Activated T-helper 1 cell treated with anti-CD3 and anti-CD28 coated beads, Interleukin-2, amount 50 U/mL, for 16 hours (primary cell): ENCODE measurements at places on chromosomes 2 and 18.

DNA sequence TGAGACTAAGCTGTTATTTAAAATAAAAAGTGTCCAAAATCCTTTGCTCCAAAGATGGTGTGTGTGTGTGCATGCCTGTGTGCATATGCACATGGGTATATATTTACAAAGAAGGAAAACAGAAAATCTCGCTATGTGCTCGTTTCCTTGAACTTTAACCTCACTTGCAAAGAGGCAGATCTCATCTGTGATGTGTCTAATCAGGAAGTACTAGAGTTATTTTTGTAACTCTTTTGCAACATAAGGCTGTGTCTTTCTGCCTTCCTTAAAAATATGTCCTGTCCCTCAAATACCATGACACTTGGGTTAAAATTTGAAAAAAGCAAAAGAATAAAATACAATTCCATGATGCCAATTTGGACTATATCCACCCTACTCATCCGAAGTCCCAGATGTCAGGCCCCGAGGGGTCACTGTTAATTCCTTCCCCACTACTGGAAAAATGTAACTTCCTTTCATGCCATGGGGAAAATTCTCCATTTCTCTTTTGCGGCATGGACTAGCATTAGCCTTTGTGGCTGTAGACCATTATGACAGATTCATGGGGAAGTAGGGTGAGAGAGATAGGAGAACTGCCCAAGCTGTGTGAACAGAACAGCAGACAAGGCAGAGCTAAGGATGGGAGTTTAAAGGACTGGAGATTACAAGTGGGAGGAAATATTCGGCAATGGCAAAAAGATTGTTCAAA lies 191.3 kb downstream of the MYO1B start:
- DNase-seq, result no peak

- DNase-seq, result no peak
Observed at GRCh38 chr2:159243529-159243928, 43.0 kb downstream of the WDSUB1 start.

DNA sequence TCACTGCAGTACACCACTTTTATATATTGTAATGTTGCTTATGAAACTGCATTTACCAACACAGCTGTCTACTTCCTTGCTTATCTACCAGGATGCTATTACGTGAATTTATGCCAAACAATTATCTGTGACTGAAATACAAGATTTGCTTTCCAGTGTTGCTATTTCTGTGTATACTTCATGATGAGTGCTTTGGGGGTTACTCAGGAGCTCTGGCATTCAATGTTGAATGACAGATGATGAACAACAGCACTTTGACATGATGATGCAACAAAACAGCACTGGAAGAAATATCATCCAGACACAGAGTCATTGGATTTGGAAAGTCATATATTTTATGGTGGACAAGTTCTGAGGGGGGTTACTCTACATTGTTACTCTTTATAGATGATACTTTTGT lies 125.8 kb downstream of the NETO1 start:
- no peak for DNase-seq

- no peak for DNase-seq
Observed at GRCh38 chr2:13758412-13758811, 874.1 kb upstream of the LRATD1 start.

DNA sequence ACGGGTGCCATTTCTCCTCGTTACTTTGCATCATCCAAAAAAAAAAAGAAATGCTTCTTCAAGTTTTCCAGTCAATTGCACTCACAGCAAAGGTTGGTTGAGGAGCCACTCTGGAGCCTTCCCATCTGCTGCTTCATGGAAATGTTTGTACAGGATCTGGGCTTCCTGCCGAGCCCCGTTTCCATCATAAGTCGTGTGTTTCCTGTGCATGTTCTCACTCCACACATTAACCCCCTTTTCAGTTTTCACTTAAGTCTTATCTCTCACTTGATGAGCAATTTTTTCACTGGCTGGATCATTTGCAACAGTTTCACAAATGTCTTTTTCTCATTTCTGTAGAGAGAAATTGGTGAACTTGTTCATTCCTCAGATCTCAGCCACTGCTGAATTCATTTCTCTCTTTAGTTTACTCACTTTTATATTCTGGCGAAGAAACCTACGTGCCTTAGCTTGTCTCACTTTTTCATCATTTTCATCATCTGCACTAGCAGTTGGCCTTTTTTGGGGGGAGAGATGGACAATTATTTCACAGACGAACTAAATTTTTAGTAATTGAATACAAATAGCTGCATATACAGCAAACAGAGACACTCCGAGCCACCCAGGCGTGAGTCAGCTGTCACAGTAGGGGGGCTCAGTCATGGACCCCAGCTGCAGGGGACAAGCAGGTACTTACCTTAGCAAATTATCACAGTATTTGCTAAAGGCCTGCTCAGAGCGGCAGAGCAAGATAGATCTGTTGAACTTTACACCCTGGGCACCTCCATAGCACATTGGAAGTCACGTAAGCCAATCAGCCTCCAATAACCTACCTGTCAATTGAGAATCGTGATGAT lies 750.8 kb upstream of the ID2 start:
- no peak for DNase-seq

GRCh38 chr18:33444709-33445108 lies 4.2 kb upstream of the CCDC178 start:
- DNase-seq, result no peak

- DNase-seq, result no peak
Observed at GRCh38 chr2:186456941-186457340, 29.1 kb upstream of the ZC3H15 start.

- DNase-seq, result peak; percentile 32
Observed at GRCh38 chr2:11829324-11829946, 83.0 kb downstream of the LPIN1 start.

- DNase-seq, result no peak
Observed at GRCh38 chr2:204900910-204901309, 355.6 kb downstream of the PARD3B start.

DNA sequence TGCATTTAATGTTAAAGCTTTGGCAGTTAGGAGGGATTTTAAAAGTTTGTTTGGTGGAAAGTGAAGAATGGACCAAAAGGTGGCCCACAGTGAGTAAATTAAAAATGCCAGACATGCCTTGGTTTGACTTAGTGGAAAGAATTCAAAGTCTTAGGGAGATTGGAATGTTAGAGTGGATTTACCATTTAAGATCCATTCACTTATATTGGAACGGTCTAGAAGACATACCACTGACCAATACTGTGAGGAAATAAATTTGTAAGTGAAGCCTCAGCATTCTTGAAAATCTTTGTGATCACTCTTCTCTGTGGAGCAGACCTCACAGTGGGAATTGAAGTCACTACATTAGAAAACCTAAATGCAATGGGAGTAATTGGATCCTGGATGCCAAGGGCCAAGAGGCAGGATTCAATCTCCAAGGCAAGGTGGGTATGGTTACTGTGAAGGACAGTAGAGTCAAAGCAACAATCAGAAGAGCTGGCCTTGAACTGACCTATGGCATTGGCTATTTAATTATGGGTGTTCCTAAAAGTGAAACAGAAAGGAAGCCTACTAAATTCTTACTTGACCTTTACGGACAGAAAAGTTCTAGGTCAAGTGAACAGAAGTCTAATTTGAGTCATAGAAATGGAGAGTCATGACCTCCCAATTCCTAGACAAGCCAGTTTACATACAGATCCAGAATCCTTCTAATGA lies 40.2 kb upstream of the VRK2 start:
- DNase-seq, result no peak

DNA sequence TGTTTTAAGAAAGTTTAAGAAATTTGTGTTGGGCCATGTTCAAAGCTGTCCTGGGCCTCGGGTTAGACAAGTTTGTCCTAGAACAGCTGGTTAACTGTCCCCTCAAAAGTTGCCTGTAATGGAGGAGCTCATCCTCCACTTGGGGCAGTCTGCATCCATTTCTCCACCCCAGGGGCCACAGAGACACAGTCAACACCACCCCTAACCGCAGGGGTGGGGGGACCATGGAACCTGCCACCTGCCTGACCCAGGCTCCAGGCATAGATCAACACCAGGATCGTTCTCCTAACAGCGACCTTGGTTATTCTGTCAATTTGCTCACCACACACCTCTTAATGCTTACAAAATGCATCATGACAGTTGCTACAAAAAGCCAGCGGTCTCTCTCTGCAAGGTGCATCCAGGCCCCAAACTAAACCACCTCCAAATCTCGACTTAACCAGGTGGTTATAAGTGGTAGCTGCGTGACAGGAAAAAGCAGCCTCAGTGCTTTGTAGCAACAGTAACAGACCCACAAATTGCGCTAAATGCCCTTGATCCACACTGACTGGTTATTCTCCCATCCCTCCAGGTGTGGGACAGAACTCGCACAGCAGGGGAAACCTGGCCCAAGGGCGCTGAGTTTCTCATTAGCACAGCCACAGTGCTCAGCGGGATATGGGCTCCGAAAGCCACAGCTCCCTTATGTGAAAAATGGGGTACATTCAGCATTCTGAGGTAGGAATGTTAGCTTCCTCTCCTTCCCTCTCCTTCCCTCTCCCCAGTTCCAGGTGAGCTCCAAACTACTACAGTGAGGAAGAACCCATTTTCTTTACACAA lies 48.0 kb downstream of the HDLBP start:
- DNase-seq, result no peak

- DNase-seq, result no peak
Observed at GRCh38 chr18:14970027-14970426, 222.1 kb downstream of the ANKRD30B start.

GRCh38 chr2:216344206-216344949 lies 27.9 kb downstream of the MARCHF4 start:
- DNase-seq, result no peak

DNA sequence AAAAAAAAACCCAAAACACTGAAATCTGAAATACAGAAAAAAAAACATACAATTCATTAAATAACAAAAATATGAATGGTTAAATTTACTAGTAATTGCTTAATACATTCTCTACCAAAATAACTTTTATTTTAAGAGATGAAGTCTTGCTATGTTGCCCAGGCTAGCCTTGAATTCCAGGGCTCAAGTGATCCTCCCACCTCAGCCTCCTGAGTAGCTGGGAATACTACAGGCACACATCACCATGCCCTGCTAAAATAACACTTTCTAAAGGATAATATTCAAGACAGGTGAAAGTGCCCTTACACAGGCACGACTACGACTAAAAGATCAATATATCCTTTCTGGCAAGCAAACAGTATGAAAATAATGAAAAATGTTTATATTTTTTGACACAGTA lies 9.5 kb downstream of the USP34 start:
- no peak for DNase-seq

- DNase-seq, result no peak
Observed at GRCh38 chr2:43387092-43388062, 161.0 kb upstream of the ZFP36L2 start.

DNA sequence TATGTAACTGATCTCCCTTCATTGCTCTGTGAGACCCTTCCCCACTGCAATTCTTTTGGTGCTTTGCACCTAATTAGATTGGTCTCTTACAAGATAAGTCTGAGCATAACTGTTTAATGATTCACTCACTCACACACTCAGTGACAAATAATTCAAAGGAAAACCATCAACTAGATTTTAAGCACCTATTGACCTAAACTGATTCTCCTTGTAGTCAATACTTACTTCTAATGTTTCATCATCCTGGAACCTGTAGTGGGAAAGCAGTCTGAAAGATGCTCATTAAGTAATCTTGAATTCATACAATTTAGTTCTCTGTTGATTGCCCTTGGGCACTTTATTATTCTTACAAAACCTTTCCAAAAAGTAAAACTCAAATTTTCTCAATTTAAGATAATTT lies 74.3 kb upstream of the COL5A2 start:
- no peak for DNase-seq

- peak; percentile 28 for DNase-seq
Observed at GRCh38 chr2:127591221-127591923, 54.6 kb upstream of the GPR17 start.

DNA sequence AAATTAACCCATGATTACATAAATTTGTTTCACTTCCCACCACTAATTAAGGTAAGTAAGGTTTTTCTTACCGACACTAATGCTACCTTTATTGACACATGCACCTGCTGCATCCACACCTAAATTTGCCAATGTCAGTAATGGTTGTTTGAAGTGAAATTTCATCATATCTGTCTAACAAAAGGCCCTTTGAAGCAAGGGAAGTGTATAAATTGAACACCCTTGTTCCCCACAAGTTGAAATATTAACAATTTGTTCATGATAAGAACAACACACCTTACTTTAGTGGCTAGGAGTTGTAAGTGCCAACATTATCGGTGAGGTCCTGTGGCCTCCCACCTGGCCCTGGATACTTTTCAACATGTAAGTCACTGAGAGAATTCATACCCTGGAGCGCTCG lies 116.3 kb upstream of the CDCA7 start:
- no peak for DNase-seq

GRCh38 chr2:51085420-51086068 lies 53.6 kb upstream of the NRXN1 start:
- no peak for DNase-seq

GRCh38 chr18:29586210-29586609 lies 1409.3 kb upstream of the CDH2 start:
- DNase-seq, result no peak

GRCh38 chr2:114550895-114551793 lies 108.7 kb downstream of the DPP10 start:
- DNase-seq, result no peak

GRCh38 chr2:163681745-163682144 lies 54.1 kb downstream of the FIGN start:
- DNase-seq, result no peak

DNA sequence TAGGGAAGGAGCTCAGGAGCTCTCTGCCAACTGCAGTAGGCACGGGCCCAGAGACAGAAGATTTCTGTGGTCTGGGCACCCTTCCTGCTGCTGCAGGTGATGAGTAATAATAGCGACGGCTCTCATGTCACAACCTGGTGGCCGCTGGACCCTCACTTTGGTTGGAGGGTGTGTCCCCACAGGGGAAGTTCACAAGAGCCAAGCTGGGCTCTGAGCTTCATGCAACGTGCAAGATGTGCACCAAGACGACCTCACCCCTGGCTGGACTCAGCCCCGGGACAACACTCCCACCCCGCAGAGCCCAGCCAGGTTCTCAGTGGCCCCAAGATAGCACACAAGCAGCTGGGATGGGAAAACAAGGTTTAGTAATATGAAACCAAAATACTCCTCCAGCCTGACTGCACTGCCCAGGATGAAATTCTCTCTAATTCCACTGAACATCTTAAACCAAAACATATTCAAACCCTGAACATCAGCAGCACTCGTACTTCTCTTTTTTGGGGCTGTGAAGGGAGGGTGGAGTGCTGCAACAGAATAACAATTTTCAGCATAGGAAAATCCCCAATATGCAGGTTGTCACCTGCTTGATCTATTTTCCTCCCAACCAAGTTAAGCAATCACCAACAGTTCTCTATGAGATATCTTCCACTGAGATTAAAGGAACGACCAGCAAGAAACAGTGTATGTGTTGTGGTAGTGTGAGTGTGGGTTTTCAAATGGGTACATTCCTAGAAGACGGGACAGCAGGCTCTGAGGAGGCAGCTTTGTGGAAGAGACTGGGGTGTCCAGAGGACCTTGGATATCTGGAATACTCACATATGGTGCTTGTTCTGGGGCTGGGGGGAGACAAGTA lies 26.5 kb downstream of the BCL2 start:
- DNase-seq, result no peak

- no peak for DNase-seq
Observed at GRCh38 chr2:111535404-111535803, 348.6 kb downstream of the ANAPC1 start.

GRCh38 chr2:37005118-37005868 lies 39.0 kb upstream of the STRN start:
- DNase-seq, result no peak

GRCh38 chr18:35610089-35610488 lies 28.5 kb downstream of the GALNT1 start:
- no peak for DNase-seq
